ENCODE measurements at places on chromosomes 2 and 18.

- DNase-seq, result no peak
Measured at GRCh38 chr2:222025881-222026271, 272.9 kb downstream of the PAX3 start.

- DNase-seq, result no peak
Measured at GRCh38 chr18:74589021-74589420, 8.6 kb upstream of the ZNF407 start.

DNA sequence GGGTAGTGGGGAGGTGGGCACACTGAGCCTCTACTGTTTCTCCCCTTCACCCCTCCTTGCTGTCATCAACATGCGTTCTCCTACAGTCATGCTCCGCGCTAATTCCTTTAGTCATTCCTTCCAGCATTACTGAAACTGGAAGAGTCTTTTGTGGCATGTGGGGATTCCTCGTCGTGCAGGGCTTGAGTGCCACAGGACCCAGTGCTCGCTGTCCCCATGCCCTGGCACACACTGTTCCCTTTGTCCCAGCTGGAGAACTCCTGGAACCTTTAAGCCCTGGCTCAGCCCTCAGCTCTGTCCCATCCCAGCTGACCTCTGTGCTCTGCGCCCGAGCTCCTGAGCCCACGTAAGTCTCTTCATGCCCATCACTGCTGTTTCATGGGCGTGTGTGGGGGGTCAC is 42.1 kb downstream of the ODC1 start:
- DNase-seq, result no peak

DNA sequence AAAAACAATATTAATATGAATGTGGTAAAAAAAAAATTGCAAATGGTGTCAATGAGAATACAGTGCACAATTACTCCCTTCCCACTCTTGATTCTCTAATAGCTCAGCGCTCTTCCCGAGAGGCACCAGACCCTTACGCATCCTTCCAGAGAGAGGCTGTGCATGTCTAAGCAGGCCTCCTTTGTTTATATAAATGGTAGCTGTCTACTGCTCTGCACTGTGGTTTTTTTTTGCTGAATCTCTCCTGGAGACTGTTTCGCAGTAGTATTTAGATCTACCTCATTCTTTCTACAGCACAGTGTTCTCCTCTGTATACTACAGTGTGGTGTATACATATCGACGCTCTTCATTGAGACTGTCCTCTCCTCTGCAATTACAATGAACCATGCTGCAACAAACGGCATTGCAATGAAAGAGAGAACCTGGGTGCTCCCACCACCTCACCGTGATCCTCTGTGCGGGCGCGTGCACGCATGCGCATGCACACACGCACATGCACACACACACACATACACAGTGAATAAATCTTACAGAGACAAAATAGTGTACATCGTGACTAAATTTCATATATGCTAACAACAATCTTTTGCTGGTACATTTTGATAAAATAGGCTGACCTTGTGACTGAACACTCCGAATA is 19.4 kb downstream of the SEPTIN10 start:
- DNase-seq, result no peak

DNA sequence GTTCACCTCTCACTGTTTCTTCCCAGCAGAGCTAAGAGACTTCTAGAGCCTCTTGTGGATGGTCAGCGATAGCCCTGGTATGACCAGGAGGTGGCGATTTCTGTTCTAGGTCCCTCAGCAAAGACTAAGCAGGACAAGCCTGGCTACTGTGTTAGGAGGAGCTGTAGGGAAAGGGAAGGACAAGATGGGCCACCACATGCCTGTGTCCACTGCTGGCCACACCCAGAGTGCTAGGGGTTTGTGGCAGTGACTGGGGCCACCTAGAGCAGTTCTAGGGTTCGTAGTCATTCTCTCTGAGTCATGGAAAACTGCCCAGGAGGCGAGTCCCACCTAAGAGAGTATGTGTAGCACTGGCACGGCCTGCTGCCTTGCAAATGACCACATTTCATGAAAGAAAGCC is 179.4 kb downstream of the ALPK2 start:
- DNase-seq, result no peak

GRCh38 chr2:143501106-143501676 is 372.0 kb downstream of the ARHGAP15 start:
- DNase-seq, result no peak

- no peak for DNase-seq
Measured at GRCh38 chr2:144518748-144519596, 947 bp downstream of the ZEB2 start.

DNA sequence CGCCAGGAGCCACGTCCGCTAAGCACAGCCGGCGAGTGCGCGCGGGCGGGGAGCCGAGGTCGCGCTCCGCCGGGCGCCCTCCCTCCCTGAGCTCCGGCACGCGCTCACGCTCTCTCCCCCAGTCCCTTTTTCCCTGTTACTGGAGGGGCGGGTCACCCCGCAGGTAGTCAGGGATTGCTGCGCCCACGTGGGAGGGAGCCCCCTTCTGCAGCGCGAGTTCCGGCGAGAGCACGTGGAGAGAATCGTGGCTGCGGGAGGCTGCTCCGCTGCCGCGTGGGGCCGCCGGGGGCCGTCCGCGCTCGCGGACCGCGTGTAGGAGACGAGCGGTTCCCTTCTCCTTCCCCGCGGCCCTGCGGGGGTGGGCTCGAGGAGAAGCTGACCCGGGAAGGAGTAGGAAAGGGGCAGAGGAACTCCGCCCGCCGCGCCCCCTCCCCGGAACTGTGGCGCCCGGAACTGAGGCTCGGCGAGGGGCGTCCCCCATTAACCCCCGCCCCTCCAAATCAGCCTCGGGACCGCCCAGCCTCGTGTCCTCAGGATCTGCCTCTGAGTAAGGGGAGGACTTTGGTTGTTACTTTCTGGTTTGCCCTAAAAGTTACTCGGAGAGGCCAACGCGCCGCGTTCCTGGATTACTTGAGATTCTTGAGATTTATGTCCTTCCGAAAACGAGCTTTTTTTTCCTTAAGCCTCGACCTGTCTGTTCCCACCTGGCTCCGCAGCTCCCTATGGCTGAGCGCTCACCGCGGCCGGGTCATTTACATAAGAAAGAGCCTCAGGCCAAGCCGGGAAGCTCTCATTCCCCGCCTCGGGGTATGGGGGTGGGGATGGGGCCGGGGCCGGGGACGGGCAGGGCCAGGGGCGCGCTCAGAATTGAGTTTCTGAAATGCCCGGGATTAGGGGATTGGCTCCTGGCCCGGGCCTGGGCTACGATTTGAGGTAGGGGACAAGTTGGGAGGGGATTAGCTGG is 1.1 kb downstream of the HK2 start:
- DNase-seq, result peak; percentile 85

DNA sequence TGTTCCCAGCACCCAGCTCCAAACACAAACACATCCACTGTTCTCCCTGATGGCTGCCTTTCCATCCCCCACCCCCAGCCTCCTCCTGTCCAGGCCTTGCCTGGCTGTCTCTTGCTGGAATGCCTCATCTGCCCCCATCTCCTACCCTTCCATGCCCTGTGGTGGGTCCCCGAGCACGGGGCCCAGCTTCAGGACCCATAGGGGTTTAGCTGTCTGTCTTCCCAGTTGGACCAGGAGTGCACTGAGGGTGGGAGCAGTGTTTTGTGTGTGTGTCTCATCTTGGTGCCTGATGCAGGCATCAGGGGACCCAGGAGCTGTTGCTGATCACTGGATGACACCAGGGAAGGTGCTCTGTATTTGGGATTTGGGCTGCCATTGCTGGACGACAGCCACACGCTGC is 34.5 kb downstream of the GLI2 start:
- no peak for DNase-seq

DNA sequence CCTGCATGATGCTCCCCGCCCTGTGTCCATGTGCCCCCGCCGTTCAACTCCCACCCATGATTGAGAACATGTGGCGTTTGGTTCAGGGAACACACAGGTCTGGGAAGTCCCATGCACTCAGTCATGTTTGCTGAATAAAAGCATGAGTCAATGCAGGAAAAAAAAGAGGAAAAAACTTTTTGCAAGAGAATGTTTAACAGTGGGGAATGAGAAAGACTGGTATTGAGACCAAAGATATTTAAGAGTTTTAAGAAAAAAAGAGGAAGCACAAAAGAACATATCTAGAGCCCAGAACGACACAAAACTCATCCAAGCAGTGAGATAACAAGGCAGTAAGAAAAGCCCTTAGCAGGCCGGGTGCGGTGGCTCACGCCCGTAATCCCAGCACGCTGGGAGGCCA is 279.2 kb upstream of the THSD7B start:
- DNase-seq, result no peak

- peak; percentile 61 for DNase-seq
Measured at GRCh38 chr2:70089220-70089982, 2.1 kb downstream of the PCBP1 start.
